ENCODE measurements at places on chromosomes 2 and 18.

DNA sequence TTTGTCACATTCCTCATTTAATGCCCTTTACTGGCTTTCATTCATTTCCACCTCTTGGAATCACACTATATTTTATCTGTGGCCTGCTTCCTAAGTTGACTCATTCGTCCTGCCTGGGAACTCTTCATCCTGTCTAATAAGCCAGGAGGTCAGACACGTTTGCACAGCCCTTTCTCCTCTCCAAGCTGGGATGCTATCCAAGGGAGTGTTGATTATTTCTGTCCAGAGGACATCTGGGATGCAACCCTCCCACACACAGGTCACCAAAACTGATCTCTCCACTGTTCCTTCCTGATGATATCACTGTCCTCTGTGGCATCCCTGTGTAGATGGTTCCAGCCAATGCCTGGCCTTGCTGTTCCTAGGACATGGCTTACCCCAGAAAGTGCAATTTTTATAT, 79.8 kb upstream of the NOSTRIN start:
- peak; percentile 44 for DNase-seq

DNA sequence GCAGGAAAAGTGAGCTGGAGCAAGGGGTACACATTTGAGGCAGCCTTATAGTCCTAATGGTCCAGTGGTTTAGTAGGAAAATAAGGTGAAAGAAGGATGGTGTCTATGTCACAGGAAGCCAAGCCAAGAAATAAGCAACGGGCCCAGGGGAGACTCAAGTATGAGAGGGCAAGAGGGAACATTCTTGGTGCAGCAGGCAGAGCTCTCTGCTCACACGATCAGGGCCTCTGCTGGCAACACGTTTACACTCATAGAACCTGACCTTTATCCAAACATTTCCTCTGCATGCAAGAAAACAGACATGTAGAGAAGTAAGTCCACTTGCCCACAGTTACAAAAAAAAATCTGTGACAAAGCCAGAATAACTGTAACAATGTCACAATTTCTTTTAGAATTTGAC, 32.6 kb upstream of the LRRC30 start:
- no peak for DNase-seq

GRCh38 chr2:164314148-164314547, 307.1 kb downstream of the GRB14 start:
- no peak for DNase-seq

GRCh38 chr2:125169764-125170146, 1144.7 kb downstream of the CNTNAP5 start:
- no peak for DNase-seq

- no peak for DNase-seq
These were observed 156.5 kb downstream of the MYO5B start for GRCh38 chr18:50038448-50038847.

GRCh38 chr2:147847746-147848391, 3.0 kb downstream of the ACVR2A start:
- DNase-seq = peak; percentile 4

GRCh38 chr2:225894236-225894980, 494.9 kb downstream of the NYAP2 start:
- DNase-seq = peak; percentile 59

- no peak for DNase-seq
These were observed 30.0 kb downstream of the ZNF638 start for GRCh38 chr2:71361631-71362030.

DNA sequence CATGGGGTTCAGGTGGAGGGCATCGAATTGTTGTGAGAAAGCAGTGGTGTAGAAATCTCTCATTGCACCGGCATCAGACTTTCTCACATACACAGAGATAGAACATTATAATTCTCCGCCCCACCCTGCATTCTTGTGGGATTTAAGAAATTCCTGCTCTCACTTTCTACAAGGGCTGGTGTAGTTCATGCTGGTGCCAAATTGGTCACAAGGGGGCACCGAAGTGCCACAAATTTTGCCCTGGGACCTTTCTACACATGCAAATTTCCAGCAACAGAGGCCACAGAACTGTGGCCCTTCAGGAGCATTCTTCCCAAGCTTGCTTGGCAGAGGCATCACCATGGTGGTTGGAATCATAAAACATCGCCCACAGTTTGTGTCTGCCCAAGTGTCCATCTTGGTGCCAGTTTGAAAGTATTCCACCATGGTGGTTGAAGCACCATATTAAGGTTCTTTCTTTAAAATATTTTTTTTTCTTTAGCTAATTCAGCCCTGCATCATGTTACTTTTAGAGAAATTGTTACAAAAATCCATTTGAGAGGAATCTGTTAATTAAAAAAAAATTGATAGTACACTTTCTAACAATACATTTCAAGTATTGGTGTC, 521.2 kb upstream of the FANCL start:
- peak; percentile 63 for DNase-seq

GRCh38 chr18:47604021-47604420, 326.4 kb downstream of the SMAD2 start:
- no peak for DNase-seq

- DNase-seq = no peak
These were observed 356.1 kb upstream of the ZC3H15 start for GRCh38 chr2:186129767-186130581.
